ENCODE measurements at places on chromosomes 1 and 21.

GRCh38 chr1:225944951-225945350, 3.9 kb upstream of the LEFTY2 start:
- DNase-seq: no peak

- no peak for DNase-seq
Observed at GRCh38 chr1:102861247-102861646, 247.1 kb downstream of the COL11A1 start.

GRCh38 chr1:22628698-22629444, 7.6 kb upstream of the C1QA start:
- DNase-seq: no peak

DNA sequence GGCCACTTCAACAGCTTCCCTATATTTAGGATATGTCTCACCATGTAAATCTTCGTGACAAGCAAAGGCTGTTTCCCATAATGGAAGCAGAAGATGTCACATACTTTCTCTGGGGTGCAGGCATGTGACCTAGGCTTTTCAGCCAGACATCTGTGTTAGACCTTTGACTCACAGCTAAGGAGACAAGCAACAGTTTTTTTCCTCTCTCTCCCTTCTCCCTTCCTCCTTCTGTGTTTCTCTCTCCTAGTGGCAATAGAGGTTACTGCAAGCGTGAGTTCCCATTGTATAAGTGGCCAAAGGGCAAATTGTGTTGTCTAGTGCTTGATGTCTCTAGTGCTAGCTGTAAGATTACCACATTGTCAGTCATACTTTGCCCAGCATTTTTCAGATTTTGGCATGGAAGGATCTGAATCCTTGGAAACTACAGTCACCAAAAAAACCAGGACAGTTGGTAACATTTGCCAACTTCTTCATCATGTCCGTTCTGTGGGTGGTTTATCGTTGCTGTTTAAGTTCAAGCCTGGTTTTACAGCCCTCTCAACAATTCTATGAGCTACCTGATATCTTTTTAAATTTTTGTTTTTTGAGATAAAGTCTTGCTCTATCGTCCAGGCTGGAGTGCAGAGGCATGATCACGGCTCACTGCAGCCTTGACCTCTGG, 44.4 kb upstream of the RABGAP1L start:
- DNase-seq: no peak

DNA sequence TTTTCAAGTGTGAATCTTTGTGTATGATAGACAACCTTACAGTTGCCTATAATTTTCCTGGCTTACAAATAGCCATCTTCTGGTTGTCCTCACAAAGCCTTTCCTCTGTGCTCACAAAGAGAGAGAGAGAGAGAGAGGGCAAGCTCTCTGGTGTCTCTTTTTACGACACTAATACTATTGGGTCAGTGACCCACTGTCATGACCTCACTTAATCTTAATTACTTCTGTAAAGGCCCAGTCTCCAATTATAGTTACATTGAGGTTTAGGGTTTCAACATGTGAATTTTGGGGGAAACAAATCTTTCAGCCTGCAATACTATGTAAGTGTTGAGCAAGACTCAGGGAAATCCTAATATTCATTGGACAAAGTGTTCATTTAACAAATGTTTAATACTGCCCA, 167.4 kb upstream of the COL11A1 start:
- DNase-seq: no peak

- DNase-seq: no peak
Observed at GRCh38 chr1:202706851-202707250, 3.4 kb downstream of the SYT2 start.

DNA sequence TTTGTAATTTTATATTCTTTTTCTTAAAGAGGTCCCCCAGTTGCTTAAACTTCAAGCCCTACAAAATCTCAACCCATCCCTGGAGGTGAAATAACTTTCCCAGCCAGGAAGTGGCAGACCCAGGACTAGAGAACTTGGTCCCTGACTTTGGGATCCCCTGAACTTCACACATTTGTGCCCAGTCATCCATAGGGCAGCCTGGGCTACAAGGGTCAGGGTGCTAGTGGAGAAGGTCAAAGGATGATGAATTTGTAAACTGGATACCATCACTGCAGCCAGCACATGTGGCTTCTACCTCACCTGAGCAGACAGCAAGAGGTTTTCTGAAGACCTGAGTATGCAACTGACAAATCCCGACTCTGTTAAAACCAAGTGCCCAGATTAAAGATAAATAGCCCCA, 31.4 kb downstream of the HIVEP3 start:
- DNase-seq: no peak

DNA sequence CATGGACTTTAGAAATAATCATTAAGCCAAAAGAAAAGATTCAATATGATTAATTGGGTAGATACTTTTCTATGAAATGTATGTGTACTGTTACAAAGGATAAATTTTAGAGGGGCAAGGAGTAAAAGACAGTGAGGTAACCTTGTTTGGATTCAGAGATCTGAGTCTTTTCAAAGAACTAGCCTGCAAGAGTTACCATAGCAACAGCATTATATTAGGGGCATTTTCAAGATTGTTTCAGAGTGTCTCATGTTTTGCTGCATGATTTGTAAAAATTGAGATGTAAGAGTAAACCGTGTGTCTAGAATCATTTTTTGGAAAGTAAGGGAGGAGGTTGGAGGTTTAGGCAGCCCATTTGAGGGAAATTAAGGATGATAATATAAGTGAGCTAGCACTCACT, 70.6 kb upstream of the KIAA1614 start:
- DNase-seq: no peak

- no peak for DNase-seq
Observed at GRCh38 chr1:204286831-204287421, 72.8 kb downstream of the PLEKHA6 start.

DNA sequence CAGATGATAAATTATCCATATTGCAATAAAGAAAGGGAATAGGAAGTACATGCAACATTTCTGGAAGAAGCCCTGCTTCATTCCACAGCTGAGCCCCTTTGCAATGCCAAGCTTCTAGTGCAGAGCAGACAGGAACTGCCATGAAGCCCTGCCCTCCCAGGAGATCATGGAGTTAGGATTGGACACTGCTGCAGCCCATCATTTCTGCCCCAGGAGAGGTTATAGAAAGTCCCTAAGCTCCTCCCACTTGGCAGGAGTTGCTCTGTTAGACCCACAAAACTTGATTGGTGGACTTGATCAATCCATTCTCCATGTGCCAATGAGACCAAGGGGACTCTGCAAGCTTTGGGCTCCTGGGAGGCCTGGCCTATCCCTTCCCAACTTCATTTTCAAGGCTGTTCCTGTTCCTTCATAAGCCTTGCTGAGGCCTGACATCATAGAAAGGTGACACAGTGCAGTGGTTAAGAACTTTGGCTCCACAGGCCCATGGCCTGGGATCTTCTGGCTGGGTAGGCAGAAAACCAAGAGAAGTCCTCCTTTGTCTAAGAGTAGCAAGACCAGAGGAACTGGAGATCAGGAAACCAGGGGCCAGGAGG, 1.3 kb upstream of the LAPTM5 start:
- no peak for DNase-seq

- DNase-seq: no peak
Observed at GRCh38 chr1:179803104-179803503, 60.0 kb downstream of the FAM163A start.

DNA sequence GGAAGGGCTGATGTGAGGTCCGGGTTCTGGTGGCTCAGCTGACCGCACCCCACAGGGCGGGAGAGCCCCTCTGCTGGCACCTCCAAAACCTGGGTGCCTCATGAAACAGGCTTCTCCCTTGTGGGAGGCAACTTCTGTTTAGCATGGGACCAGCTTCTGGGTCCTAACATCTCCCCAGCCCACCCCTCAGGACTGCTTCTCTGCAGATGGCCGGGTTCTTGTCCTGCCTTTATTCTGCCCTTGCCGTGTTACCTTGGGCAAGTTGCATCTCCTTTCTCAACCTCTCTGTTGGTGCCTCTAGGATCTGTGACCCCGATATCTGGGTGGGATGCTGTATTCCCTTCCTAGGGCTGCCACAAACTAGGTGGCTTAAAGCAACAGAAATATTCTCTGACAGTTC, 15.0 kb upstream of the TTC22 start:
- DNase-seq: no peak

GRCh38 chr1:6614019-6614928, 743 bp downstream of the PHF13 start:
- DNase-seq: peak; percentile 54

- DNase-seq: no peak
Observed at GRCh38 chr1:4702932-4703331, 48.5 kb downstream of the AJAP1 start.

GRCh38 chr1:225318706-225319575, 108.9 kb downstream of the LBR start:
- no peak for DNase-seq

DNA sequence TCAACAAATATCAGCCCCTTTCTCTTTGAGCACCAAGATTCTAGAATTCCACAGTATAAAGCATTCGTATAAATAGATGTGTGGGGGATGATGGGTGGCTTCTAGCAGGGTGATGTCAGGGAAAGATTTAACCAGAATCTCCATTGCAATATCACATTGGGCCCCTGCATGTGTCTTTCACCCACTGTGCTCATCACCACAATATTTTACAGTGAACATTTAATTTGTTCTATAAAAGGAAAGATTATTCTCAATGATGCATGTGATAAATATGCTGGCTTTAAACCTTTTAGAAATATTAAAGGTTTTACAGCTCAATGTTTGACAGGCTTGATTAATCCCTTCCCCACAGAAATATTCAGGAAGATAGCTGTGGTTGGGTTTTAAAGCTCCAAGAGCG, 457.8 kb upstream of the DAB1 start:
- DNase-seq: no peak

DNA sequence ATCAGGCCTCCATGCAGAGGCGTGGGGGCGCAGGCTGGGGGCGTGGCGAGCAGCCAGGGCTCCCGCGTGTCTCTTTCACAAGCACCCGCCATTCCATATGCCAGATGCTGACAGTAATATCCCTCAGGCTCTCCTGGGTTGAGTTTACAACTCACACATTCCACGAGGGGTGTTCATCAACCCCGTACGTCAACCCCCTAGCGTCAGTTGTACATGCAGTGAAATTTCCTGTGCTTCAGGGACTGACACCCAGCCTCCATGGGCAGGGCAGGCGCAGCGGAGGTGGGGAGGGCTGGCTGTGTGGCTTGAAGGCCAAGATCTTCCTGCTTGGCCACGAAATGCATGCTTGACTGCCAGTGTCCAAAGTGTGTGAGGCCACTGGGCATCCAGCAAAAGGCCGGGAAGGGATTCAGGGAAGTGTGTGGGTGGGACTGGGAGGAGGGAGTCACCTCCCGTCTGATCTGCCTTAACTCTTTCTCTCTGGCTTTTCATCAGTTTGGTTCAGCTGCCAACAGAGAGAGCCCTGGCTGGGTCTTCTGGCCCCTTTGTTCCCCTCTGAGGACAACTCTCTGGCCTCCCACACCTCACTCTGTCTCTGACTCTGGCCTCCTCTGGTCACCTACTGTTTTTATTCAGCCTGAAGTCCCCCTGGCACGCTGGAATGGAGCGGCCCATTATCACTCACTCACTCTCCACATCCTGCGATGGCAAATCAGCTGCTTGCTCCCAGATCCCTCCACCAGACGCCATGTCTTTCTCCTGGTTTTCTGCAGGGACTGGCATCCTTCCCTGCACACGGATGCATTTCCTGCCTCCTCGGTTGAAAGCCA, 33.8 kb downstream of the CLIC6 start:
- no peak for DNase-seq

- DNase-seq: no peak
Observed at GRCh38 chr1:220819467-220820026, 32.8 kb downstream of the MTARC1 start.

- DNase-seq: no peak
Observed at GRCh38 chr1:225754940-225755641, 22.5 kb upstream of the SRP9 start.

- no peak for DNase-seq
Observed at GRCh38 chr1:85311818-85312217, 35.4 kb upstream of the BCL10 start.

GRCh38 chr1:168654198-168654915, 74.6 kb downstream of the DPT start:
- no peak for DNase-seq

- DNase-seq: no peak
Observed at GRCh38 chr1:234979296-234980279, 149.0 kb downstream of the TOMM20 start.

- no peak for DNase-seq
Observed at GRCh38 chr1:248622570-248623001, 12.3 kb downstream of the OR2T11 start.

- peak; percentile 48 for DNase-seq
Observed at GRCh38 chr1:205480349-205480985, 24.0 kb upstream of the CDK18 start.

- DNase-seq: peak; percentile 50
Observed at GRCh38 chr1:15412175-15412800, 2.6 kb downstream of the EFHD2 start.

DNA sequence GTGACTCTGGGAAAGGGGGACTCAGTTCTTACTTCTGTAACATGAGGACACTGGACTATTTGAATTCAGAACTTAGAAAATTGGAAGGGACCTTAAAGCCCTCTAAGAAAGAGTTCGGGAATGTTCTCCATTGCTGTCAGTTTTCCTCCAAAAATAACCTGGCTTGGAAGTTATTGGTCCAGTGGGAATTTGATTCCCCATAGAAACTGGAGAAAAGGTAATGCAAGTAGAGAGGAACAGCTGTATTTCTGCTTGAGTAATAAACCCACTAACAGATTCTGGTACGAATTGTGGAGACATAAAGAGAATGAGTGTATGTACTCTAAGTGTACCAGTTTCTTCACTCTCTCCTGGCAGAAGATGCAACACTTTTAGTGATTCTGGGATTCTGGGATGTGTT, 1.8 kb downstream of the ZBED6 start:
- no peak for DNase-seq

- no peak for DNase-seq
Observed at GRCh38 chr1:37458551-37458950, 15.8 kb upstream of the ZC3H12A start.

- DNase-seq: peak; percentile 68
Observed at GRCh38 chr1:109619576-109620400, at the start of the genes AMPD2 and GNAT2. Gene AMPD2 (plus strand): TSS chr1:109619837. CDS start chr1:109621176, 1,339 bp downstream. Gene GNAT2 (minus strand): TSS chr1:109619616. CDS start chr1:109612870, 6,746 bp downstream.

- no peak for DNase-seq
Observed at GRCh38 chr21:27132266-27132665, 165.4 kb upstream of the ADAMTS5 start.

- no peak for DNase-seq
Observed at GRCh38 chr1:176989023-176989422, 175.5 kb downstream of the ASTN1 start.

DNA sequence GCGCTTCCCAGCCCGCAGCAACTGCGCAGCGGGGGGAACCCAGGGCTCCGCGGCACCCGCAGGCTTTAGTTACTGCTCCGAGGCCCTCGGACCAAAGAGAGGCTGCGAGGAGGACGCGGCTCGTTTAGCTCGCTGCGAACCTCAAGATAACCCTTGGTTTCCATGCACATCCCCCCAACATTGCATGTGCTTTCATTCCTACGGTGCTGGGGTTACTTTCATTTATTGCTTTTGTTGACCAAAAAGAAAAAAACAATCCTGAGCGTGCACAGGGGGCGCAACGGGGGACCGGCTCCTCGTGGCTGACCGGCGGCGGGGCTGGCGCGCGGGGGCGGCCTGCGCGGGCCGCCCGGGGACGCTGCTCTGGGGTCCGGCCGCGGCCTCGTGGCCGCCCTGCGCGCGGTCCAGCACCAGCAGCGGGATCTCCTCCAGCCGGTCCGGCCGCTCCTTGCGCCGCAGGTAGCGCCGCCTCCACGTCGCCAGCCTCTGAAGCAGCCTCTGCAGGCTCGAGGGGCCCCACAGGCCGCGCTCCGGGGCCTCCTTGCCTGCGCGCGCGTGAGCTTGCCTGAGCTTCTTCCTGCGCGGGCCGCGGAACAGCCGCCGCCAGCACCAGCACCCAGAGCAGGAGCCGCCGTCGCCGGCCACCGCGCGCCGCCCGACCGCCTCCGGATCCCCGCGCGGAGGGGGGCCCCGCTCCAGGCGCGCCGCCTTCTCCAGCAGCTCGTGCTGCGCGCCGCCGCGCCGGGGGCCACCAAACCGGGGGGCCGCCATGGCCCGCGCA, 77.4 kb downstream of the DESI2 start:
- DNase-seq: no peak

GRCh38 chr1:110384581-110385321, 6.1 kb downstream of the SLC16A4 start:
- no peak for DNase-seq
